ENCODE measurements at places on chromosomes 1 and 21.
A peak's percentile ranks its signal among the peaks of the same experiment; 100 is the strongest.

DNA sequence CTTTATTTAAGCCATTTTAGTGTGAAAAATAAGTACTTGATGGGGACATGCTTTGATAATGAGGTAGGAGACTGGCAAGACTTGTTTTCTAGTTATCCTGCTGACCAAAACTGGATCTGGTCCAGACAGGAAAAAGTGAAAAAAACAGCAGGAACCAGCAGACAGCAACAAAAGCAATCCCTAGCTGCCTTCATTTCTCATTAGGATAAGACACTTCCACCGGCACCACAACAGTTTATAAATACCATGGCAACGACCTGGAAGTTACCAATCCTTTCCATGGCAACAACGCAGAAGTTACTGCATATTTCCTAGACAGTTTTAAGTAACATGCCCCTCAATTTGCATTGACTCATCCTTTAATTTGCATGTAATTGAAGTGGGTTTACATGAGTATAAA lies 993.8 kb upstream of the NCAM2 start:
- DNase-seq: no peak

GRCh38 chr1:10515301-10515975 lies 40.7 kb downstream of the PEX14 start:
- no peak for DNase-seq

DNA sequence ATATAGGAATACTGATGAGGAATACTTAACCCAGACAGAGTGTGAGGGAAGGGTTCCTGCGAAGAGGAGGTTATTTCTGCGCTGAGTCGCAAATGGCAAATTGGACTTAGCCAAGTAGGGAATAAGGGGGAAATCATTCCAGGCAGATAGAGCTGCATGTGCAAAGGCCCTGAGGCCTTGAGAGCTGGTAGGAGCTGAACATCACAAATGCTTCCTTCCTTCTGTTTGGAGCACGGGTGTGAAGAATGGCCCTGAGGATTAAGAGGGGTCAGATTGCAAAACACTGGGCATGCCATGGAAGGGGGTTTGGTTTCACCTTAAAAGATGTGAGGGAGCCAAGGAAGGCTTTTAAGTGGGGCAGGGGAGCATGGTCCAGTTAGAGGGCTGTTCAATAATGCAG lies 12.4 kb downstream of the IER5 start:
- no peak for DNase-seq

DNA sequence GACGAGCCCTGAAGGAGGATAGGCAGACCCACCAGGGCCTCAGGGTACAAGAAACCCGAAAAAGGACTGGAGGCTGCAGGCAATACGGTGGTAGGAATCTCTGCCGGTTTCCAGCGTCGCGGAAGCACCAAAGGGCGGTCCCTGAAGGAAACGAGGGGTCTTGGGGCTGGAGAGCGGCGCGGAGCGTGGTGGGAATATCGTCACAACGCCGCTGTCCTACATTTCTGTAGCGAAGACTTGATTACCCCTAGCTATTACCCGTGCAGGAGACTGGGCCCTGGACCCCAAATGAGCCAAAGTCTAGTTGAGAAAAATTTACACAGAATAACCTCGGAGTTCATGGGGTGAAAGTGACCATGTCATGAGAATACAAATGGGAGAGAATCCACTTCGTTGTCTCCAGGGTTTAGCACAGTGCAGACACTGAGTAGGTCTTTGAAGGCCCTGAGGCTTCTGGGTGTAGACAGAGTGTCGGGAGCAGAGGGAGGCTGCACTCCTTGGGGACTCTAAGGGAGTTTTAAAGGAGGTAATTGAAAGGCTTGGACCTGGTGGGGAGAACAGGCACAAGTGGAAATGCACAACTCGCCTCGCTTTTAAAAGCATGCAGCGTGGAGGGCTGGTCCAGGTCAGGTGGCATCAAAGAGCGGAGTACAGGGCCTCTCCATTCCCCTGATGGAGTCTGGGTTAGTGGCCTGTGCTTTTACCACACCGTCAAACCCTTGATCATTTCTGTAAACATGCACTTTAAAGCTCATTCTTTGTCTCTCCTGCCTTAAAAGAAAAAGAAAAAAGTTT lies 1.5 kb downstream of the ATP1A1 start:
- peak; percentile 48 for DNase-seq

GRCh38 chr1:180951836-180952656 lies 39.3 kb downstream of the KIAA1614 start:
- DNase-seq: no peak

DNA sequence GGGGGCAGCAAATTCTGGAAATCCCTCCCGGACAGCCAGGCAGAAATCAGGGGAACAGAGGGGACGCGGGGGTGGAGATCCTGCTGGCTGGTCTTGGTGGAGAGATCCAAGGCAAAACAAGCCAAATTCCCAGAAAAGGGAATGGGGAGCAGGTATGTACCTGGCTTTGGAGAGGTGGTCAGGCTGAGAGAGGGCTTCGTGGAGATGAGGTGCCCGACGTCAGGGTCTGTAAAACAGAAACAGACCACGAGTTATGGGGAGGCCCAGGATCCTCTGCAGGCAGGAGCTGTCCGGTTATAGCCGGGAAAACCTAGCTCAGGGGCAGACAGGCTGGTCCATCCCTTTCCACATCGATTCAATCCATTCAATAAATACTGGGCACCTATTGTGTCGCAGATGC lies 4.4 kb downstream of the CLEC20A start:
- DNase-seq: no peak

- DNase-seq: no peak
Measured at GRCh38 chr1:101964708-101965107, 32.0 kb downstream of the OLFM3 start.

- DNase-seq: peak; percentile 14
Measured at GRCh38 chr1:202067188-202067974, 55.3 kb upstream of the GPR37L1 start.

DNA sequence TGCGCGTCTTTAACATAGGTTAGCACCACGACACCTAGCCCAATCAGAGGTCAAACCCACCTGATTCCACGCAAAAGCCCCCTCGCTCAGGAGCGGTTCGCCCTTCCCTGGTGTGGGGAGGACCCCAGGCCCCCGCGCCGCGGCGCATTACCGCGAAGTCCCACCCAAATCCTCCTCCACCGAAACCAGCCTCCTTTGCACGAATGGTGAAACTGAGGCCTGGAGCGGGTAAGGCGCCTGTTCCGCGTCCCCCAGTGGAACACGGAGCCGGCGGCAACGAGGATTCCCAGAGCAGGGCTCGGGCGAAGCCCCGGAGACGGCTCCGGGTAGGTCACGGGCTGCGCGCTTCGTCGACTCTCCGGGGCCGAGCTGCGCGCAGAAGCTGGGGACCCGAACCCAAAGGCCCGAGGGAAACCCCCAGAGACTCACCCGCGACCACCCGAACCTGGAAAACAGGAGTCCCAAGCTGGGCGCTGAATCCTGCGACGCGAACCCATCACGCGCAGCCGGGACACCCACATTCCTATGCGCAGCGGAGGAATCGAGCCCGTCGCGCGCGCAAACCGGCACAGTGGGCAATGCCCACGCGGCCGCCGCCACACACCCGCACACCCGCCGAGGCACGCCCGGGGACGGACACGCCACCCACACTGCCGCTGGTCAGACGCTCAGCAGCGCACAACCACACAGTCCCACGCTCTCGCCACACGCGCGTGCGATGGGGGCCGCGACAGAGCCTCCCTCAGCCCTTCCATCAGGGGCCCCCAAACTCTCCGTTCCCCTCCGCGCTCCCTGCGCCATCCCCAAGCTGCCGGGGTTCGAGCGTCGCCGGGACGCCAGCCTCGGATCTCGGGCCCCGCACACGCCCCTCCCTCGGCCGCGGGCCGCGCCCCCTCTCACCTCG lies 507 bp downstream of the GLIS1 start:
- no peak for DNase-seq

GRCh38 chr1:235161685-235162327 lies 756 bp upstream of the RBM34 start:
- DNase-seq: no peak

- DNase-seq: peak; percentile 97
Measured at GRCh38 chr1:151459331-151460046, at the start of gene POGZ. POGZ (minus strand) TSS chr1:151459494; CDS start chr1:151442204, 17,290 bp downstream.

- peak; percentile 27 for DNase-seq
Measured at GRCh38 chr1:229254910-229255541, 15.9 kb upstream of the RAB4A start.

DNA sequence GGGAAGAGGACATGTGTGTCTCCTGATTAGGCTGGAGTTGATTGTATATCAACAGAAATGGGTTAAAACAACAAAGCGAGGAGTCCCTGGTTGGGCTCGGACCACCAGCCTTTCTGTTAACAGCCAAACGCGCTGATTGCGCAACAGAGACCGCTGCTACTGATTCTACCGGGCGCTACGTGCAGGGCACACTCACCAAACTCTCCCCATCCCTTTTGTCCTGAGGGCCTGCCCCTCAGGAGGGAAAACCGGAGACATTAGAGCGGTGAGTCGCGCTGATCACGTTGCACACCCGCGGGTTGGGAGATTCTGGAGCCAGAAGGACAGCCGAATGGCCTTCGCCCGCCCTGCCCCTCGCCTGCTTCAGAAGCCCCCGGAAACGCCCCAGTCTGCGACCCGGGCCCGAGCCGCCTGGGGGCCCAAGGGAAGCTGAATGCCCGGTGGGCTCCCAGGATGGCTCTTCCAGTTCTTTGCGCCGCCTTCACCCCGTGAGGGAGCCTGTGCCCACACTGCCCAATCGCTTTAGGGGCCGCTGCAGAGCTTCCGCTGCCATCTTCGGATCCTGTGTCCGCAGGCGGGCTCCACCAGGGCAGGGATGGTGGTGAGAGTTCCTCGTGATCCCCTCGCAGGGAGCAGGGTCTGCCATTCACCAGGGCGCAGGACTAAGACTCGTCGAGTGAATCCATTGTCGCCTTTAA lies 165.4 kb upstream of the NBPF11 start:
- no peak for DNase-seq
